SW 1271 (cell line): ENCODE measurements at places on chromosomes 1 and 21.
A peak's percentile ranks its signal among the peaks of the same experiment; 100 is the strongest.

GRCh38 chr1:195958131-195958530 is 650.1 kb downstream of the KCNT2 start:
- no peak for DNase-seq

DNA sequence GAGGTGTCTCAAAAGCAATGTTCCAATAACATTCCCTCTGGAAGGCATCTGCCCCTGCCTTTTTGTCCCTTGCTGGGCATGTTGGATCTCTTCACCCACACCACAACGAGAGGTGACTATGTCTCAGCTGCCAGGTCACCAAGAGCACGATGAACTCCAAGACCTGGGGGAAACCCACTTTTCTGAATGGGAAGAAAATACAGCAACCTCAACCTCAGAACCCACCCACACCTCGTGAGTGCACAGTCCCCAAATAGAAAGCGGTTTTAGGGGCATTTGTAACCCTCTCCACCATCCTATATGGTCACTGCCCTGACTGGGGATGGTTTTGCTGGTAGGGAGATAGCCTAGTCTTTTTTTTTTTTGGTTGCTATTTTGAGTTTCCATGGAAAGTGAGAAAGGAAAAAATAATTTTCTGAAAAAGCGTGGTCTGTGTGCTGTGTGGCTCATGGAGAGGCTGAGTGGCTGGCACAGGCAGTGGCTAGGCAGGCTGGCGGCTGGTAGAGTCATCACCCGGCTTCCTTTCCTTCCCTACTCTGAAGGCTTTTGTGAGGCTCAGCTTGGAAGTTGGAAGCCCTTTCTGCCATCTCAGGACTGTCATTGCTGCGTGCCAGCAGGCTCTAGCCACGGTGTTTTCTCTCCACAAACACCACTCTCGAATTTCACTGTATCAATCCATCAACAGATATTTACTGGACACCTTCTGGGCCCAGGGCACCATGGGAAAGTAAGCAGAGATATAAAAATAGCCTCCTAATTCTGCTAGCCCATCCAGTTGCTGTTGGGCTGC is 15.8 kb downstream of the TSPAN2 start:
- DNase-seq: no peak

GRCh38 chr21:35226968-35227744 is 178.1 kb upstream of the RUNX1 start:
- DNase-seq: no peak

GRCh38 chr1:73821520-73821919 is 376.5 kb downstream of the LRRIQ3 start:
- no peak for DNase-seq

- no peak for DNase-seq
Measured at GRCh38 chr1:98176414-98176813, 255.6 kb upstream of the DPYD start.

DNA sequence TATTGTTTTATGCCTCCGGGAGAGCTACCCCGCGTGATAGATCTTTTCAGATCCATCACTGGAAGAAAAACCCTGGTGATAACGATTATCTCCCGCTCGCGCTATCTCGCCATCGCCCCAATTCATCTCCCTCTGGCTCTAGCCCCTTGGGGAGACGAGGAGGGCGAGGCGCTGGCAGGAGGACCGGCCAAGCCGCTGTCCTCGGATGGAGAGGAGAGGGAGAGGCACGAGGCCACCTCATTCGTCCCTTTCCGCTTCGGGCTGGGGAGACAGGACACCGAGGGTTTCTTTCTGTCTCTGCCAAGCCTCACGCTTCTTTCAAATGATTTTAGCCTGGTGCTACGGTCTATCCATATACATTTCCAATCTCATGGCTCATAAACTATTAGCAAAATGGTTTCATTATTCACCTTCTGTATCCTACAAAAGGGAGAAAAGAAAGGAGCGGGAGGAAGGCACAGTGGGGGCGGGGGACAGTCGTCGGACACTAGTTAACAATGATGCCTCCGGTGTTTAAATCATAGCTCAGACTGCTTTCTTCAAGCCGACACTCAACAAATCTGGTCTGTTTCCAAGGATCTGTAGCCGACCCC is 415.0 kb upstream of the ESRRG start:
- DNase-seq: no peak

DNA sequence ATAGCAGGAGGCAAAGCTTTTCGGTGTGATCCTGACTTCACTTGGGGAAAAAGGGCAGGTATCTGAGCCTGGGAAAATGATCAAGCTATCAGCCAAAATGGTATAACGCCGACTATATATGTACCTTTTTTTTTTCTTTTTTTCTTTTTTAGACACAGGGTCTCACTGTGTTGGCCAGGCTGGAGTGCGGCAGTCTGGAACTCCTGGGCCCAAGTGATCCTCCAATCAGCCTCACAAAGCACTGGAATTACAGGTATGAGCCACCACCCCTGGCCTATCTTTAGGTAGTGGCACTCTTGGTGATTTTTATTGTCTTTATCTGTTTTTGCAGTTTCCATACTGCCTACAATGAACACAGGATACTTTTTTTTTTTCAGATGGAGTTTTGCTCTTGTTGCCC is 1.3 kb upstream of the ICMT start:
- no peak for DNase-seq

DNA sequence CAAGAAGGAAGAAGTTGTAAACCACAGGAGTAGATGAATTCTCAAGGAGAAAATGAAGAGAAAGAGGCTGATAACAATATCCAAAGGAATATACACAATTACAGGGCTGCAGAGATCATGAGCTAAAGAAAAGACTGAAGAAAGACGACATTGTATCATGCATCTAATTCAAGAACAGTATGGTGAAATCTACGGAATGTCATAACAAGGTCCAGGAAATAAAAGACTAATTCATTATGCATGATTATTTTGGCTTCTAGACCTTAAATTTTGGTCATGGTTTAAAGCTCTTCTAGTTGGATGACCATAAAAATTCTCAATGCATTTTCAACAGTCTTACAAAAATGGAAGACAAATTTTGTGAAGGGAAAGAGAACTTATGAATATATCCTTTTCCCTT is 71.7 kb downstream of the SH3GLB1 start:
- DNase-seq: no peak

GRCh38 chr1:112083487-112083886 is 94.0 kb upstream of the KCND3 start:
- no peak for DNase-seq

- peak; percentile 25 for DNase-seq
Measured at GRCh38 chr1:11736746-11737639, 1.1 kb downstream of the AGTRAP start.
